ENCODE measurements at places on chromosomes 12 and 14. TPM values are rescaled to one million over a fixed set of nuclear protein-coding genes. Genes with fewer than 3 reads are reported as not detected.

SMCO2 gene
- total RNA-seq, result not detected

RASSF9 gene
- 2.4 TPM for total RNA-seq

LTB4R gene
- 8.9 TPM for total RNA-seq

GYS2 gene
- not detected for total RNA-seq

SLC25A47 gene
- not detected for total RNA-seq

AQP2 gene
- not detected for total RNA-seq

FAM181A gene
- total RNA-seq, result not detected

STRAP gene
- 55.1 TPM for total RNA-seq

CISTR gene
- not detected for total RNA-seq

HCAR2 gene
- not detected for total RNA-seq

- H3K36me3 ChIP-seq, result no peaks in the 10 kb centered on the region
- no peaks in the 10 kb centered on the region for H3K4me1 ChIP-seq
- no peak for DNase-seq
Measured at GRCh38 chr14:24784981-24785380, 151.0 kb upstream of the GZMB start.

DNA sequence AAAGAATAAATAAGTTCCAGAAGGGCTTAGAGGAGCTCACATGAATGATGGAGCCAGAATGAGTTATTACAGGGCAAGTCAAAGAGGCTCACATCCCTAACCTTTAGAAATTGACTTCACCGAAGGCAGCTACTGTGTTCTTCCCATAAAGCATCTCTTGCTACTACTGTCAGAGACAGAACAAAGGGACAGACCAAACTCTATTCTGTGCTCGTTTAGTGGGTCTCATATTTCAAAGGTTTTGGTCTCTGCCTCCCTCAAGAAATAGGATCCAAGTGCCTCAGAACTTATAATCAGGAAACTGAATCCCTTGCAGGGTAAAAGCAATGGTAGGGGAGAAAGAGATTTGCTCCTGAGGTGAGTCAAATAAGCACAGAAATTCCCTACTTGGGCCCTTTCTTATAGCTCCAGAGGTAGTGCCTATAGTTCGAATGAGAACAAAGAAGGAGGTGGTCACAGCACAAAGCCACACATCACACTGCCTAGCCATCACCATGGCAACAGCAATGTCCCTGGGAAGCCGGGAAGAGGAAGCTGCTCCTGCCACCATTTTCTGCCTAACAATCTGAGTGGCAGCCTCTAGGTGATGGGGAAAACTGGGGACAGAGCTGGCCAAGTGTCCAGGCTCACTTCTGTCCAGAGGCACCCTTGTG, 294.9 kb downstream of the FOXN3 start:
- H3K27me3 ChIP-seq, result no peaks in the 10 kb centered on the region
- no peaks in the 10 kb centered on the region for H3K36me3 ChIP-seq
- H3K27ac ChIP-seq, result no peak overlapping the region
- H3K4me1 ChIP-seq, result no peaks in the 10 kb centered on the region
- DNase-seq, result no peak

DNA sequence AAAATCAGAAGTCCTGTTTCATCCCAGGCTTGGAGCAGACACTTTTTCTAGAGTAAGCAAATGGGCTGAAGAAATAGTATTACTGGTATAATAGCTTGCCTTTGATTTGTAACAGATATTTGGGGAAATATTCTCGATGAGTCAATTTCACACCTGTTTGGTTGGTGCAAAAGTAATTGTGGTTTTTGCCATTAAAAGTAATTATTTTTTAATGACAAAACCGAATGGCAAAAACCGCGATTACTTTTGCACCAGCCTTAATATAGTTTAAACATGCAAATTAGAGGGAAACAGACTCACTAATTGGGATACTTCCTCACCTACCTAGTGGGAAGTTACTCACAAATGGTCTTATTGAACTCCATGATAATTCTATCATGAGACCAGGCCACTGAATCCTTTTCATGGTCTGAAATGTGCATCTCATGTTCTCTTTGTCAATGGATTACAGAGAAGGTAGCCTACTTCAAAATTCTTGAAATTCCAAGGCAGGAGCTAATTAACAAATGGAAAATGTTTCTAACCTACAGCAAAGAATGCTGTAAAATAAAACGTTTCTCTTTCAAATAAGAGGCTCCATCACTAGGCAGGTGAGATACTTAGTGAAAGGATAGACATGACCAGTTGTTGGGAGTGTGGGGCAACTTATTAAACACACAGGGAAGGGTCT, 391.3 kb downstream of the EMP1 start:
- H3K4me1 ChIP-seq, result no peaks in the 10 kb centered on the region
- H3K27me3 ChIP-seq, result no peaks in the 10 kb centered on the region
- H3K4me3 ChIP-seq, result no peak overlapping the region
- no peaks in the 10 kb centered on the region for H3K36me3 ChIP-seq
- H3K27ac ChIP-seq, result no peak overlapping the region
- DNase-seq, result no peak

GRCh38 chr14:42626986-42627385, 1020.3 kb downstream of the LRFN5 start:
- no peaks in the 10 kb centered on the region for H3K36me3 ChIP-seq
- H3K4me3 ChIP-seq, result no peak overlapping the region
- no peak overlapping the region for H3K27ac ChIP-seq
- H3K27me3 ChIP-seq, result no peaks in the 10 kb centered on the region
- DNase-seq, result no peak

DNA sequence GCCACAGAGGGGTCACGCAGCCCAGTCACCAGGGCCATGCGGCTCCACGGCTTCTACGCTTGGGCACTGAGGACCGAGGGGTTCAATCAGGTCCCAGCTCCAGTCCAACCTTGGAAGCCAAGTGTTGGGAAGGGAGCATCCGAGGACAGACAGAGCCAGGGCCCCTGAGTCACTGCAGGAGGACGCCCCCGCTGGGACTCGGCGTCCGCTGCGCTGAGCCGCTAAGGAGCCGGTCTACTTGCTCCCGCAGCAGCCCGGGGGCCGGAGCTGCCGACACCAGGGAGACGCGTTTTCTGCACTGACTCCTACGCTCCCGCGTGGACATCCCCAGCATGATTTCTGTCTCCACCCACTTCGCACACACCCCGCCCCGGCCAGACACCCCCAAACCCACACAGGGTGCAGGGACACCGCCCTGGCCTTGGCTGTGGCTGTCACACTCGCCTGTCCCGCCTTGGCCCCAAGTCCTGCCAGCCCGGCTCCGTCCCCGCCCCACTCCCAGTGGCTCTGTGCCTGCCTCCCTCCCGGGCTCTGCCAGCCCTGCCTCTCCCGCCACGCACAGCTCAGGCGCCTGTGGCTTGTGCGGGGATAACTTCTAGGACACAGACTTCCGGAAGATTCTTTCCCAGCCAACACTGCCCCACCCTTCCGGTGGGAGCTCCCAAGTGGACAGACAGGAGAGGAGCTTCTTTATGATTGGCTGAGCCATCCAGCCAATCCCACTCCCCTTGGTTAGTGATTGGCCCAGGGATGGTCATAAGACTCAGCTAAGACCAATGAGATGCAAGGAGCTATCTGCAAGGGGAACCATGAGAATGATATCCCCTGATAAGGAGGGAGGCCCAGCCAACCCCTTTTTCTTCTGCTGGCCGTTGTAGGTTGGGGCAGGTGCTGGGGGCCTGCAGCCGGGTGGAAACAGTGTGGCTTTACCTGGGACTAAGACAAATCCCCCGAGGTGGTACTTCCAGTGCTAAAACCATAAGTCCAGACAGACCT, 118.9 kb upstream of the SFSWAP start:
- no peaks in the 10 kb centered on the region for H3K4me1 ChIP-seq
- H3K27ac ChIP-seq, result no peak overlapping the region
- no peak for DNase-seq
- H3K4me3 ChIP-seq, result no peak overlapping the region
- H3K36me3 ChIP-seq, result no peaks in the 10 kb centered on the region

DNA sequence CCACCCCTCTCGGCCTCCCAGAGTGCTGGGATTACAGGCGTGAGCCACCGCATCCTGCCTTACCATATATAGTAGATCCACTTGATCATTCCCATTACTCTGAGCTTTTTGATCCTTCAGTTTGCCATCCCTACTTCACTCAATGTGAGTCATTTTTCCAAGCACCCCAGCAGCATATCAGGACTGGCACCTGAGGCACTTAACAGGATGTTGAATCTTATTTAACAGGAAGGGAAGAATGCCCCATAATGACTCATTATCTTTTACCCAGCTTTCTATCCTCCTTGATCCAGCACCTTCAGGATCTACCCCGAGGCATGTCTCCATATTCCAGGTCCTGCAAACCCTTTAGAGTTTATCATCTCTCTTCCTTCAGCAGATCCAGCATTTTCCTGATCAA, 84.9 kb upstream of the CMKLR1 start:
- DNase-seq, result no peak
- H3K36me3 ChIP-seq, result no peaks in the 10 kb centered on the region
- H3K4me3 ChIP-seq, result no peak overlapping the region
- H3K27me3 ChIP-seq, result no peaks in the 10 kb centered on the region
- H3K4me1 ChIP-seq, result peaks cover 5% of the 10 kb centered on the region
- no peak overlapping the region for H3K27ac ChIP-seq

GRCh38 chr14:27190296-27190695, 592.5 kb upstream of the NOVA1 start:
- H3K4me3 ChIP-seq, result no peak overlapping the region
- no peak for DNase-seq
- H3K27ac ChIP-seq, result no peak overlapping the region
- no peaks in the 10 kb centered on the region for H3K27me3 ChIP-seq
- H3K4me1 ChIP-seq, result no peaks in the 10 kb centered on the region

DNA sequence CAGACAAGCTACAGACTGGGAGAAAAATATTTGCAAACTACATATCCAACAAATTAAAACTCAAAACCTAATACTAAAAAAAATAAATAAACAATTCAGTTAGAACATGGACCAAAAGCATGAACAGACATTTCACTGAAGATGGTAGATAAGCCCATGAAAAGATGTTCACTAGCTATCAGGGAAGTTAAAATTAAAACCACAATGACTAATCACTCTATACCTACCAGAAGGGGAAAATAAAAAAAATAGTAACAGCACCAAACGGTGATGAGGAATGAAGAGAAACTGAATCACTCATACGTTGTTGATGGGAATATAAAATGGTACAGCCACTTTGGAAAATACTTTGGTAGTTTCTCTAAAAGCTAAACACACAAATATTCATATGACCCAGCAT, 31.1 kb upstream of the DHRS7 start:
- H3K27ac ChIP-seq, result no peak overlapping the region
- no peaks in the 10 kb centered on the region for H3K36me3 ChIP-seq
- no peak for DNase-seq
- H3K4me1 ChIP-seq, result no peaks in the 10 kb centered on the region
- no peak overlapping the region for H3K4me3 ChIP-seq

DNA sequence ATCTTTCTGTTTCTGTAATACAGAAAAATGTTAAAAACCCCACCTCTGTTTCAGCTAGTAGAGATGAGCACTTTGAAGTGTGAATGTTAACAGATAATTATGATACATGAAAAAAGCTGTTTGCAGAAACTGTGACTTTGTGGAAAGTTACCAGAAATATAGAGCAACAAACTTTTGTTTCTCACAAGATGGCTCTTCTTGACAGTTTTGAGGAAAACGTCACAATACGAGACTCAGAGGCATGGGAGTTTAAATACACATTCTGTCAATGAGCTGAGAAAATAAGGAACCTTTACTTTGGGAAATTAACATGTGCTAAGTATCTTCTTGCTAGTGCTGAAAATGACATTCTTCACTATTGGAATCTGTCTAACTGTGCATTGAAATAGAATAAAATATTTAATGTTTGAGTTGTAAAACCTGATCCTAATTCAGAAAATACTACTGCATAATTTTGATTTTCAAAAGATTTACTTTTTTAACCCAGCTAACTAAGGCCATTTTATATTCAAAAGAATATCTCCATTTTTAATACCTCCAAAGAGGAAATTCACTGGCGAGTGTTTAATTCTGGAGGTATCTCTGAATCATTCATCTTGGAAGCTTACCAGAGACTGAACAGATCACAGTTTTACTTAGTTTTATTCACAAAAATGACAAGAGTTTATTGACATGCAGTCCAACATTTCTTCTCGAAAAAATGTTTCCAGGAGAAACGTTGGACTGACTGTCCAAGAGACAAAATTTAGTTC, 308.9 kb upstream of the LRFN5 start:
- H3K36me3 ChIP-seq, result no peaks in the 10 kb centered on the region
- H3K4me1 ChIP-seq, result no peaks in the 10 kb centered on the region
- no peak overlapping the region for H3K27ac ChIP-seq
- no peaks in the 10 kb centered on the region for H3K27me3 ChIP-seq

DNA sequence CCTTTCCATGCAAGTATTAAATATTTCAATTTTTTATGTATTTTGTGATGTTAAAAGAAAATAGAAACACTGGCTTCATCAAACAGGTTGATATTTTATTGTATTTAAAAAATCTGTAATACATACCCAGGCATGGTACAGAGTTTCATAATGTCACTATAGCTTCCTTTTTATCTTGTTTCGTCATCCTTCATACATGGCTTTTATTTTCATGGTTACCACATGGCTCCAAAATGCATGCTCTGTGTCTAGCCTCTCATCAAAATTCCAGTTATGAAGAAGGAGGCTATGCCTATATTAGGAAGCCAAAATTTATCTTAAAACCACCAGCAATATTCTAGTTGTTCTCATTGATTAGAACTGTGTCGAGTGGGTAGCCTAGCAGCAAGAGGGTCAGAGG, 464.8 kb downstream of the BTG1 start:
- peaks cover 4% of the 10 kb centered on the region for H3K4me1 ChIP-seq
- no peaks in the 10 kb centered on the region for H3K27me3 ChIP-seq
- H3K4me3 ChIP-seq, result no peak overlapping the region
- no peak for DNase-seq

GRCh38 chr12:13503094-13503835, 306.7 kb downstream of the EMP1 start:
- H3K27me3 ChIP-seq, result no peaks in the 10 kb centered on the region
- no peak overlapping the region for H3K27ac ChIP-seq
- no peaks in the 10 kb centered on the region for H3K36me3 ChIP-seq
- no peak overlapping the region for H3K4me3 ChIP-seq
- no peak for DNase-seq
- no peaks in the 10 kb centered on the region for H3K4me1 ChIP-seq

DNA sequence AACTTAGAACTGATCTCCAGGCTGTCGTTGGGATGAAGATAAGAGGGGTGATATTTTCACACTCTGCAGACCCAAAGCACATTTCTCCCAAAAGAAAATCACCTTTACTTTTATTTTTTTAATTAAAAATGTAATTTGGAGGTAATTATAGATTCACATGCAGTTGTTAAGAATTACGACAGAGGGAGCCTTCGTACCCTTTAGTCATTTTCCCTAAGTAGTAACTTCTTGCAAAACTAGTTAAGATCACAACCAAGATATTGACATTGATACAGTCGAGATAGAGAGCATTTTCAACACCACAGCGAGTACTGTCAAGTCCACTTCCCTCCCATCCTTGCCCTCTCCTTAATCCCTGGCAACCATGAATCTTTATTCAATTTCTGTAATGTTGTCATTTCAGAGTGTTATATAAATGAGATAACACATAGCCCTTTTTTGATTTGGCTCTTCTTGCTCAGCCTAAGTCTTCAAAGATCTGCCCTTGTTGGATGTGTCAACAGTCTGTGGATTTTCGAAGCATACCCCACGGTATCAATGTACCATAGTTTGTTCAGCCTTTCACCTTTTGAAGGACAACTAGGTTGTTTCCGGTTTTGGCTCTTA, 39.6 kb downstream of the DNAH10 start:
- H3K27ac ChIP-seq, result no peak overlapping the region
- no peaks in the 10 kb centered on the region for H3K36me3 ChIP-seq
- no peak for DNase-seq
- H3K27me3 ChIP-seq, result no peaks in the 10 kb centered on the region
- no peak overlapping the region for H3K4me3 ChIP-seq

GRCh38 chr14:106013879-106014376, 487.5 kb downstream of the TMEM121 start:
- H3K27ac ChIP-seq, result no peak overlapping the region
- H3K27me3 ChIP-seq, result no peaks in the 10 kb centered on the region
- no peaks in the 10 kb centered on the region for H3K4me1 ChIP-seq
- no peak overlapping the region for H3K4me3 ChIP-seq
- H3K36me3 ChIP-seq, result no peaks in the 10 kb centered on the region

All from thoracic aorta (tissue), 2 donors.